ENCODE measurements at places on chromosomes 2 and 18.

DNA sequence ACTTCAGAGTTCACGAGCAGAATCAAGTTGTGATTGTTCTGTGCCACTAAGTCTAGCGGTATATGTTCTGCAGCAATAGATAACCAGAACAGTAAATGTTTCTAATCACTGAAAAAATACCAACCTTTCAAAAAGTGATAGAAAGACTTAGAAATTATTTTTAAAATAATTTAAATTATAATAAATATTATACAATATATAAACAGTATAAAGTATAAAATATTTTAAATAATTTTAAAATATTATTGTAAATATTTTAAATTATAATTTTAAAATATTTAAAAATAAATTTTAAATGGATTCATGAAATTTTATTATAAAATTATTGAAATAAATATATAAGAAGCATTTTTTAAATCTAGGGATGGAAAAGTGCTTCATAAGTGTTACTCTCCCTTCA, 126.3 kb upstream of the ID2 start:
- DNase-seq = no peak

- peak; percentile 27 for DNase-seq
Observed at GRCh38 chr2:96923810-96924774, 54.2 kb upstream of the SEMA4C start.

GRCh38 chr2:197838579-197838978, 34.2 kb downstream of the PLCL1 start:
- DNase-seq = no peak

- DNase-seq = no peak
Observed at GRCh38 chr2:229118927-229119326, 152.2 kb downstream of the PID1 start.

DNA sequence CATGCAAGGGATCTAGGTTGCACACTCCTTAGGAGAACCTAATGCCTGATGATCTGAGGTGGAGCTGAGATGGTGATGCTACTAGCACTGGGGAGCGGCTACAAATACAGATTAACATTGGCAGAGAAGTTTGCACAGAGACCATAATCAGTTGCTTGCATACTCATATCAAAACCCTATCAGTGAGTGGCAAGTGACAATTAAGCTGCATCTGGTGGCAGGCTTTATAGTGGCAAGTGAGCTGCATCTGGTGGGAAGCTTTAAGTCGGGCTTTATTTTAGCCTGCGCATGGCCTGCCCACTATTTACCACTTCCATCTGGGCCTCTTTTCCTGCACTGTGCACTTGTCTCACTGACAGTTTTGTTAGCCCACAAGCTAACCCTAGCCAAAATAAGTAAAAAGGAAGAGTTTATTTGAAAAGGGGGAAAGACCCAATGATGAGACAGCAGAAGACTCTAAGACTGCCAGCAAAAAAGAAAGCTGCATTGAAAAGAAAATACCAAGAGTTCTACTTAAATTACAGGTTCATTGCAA, 140.9 kb upstream of the B3GNT2 start:
- no peak for DNase-seq

DNA sequence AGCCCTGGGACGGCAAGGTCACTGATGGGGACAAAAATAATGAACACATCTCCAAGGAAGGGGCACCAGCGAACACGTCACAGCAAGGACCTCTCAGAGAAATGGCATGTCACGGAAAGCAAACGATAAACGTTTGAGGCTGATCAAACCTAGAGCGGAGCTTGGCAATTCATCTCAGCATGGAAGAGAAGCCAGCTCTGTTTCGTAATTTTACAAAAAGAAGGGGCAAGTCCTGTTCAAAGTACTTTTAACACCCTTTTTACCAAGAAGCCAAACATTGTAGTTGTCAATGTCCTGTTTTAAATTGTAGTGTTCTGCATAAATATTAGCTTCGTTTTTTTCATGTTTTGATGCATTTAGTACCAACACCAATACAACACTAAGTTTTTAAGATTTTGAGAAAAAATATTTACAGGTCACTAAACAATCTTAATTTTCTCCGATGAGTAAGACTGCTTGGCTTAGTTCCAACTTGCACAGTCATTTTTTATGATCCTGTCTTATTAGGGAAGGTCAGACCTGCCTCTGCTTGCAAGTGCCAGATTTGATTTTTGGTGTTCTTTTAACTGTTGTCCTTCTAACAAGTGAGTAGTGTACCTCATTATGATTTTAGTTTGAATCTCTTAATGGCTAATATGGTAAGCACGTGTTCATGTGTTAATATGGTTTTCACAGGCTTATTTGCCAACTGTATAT, 818.5 kb upstream of the SALL3 start:
- no peak for DNase-seq

- DNase-seq = no peak
Observed at GRCh38 chr2:134201533-134201932, 52.3 kb upstream of the MGAT5 start.

GRCh38 chr18:58591286-58591685, 37.6 kb downstream of the ALPK2 start:
- no peak for DNase-seq

- DNase-seq = no peak
Observed at GRCh38 chr2:145910416-145910815, 1390.5 kb upstream of the ZEB2 start.

DNA sequence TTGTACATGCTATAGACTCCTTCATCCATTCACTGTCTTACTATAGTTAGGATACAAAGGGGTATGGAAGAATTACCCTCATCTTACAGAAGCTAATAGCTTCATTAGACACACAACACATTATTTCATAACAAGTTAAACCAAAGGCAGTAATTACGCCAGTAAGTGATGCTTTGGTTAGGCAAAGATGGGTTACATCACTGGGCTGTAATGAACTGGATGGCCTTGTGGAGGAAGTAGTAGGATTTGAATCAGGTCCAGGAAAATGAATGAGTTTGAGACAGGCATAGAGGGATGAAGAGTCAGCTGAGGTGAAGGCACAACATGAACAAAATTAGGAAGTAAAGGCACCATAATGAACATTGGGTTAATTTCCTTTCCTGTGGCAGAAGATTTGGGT, 80.1 kb downstream of the SOCS6 start:
- DNase-seq = no peak

DNA sequence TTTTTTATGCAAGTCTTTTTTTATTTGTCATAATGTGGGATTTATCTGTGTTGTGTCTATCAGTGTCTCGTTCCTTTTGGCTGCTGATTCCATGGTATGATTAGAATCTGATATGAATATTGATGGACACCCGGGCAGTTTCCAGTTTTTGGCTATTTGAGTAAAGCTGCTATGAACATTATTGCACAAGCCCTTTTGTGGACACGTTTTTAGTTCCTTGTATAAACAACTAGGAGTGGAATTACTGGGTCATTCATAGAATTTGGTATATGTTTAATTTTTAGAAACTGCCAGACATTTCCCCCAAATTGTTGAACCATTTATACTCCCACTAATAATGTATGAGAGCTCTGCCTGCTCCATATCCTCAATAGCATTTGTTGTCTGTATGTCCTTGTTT, 26.6 kb downstream of the HK2 start:
- DNase-seq = no peak

GRCh38 chr18:8142131-8142711, 467.0 kb upstream of the RAB12 start:
- DNase-seq = no peak

- DNase-seq = no peak
Observed at GRCh38 chr2:17894556-17894955, 16.1 kb downstream of the KCNS3 start.

GRCh38 chr2:24432121-24432520, 58.9 kb upstream of the NCOA1 start:
- no peak for DNase-seq

DNA sequence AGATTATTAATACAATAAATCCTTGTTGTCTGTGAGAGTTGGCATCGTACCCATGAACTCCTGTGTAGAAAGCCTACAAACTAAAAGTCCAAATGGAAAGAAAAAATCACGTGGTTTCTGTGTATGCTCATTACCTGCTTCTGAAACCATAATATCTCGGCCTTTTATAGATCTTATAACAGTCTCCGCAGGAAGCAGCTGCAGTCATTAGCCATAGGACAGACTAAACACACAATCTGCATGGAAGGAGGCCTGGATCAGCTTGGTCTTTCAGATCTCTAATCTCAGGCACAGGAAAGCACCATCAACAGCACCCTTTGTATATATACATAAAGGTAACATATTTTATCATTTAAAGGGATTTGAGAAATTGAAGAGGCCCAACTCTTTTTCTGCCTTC, 508.9 kb upstream of the TCF4 start:
- no peak for DNase-seq

DNA sequence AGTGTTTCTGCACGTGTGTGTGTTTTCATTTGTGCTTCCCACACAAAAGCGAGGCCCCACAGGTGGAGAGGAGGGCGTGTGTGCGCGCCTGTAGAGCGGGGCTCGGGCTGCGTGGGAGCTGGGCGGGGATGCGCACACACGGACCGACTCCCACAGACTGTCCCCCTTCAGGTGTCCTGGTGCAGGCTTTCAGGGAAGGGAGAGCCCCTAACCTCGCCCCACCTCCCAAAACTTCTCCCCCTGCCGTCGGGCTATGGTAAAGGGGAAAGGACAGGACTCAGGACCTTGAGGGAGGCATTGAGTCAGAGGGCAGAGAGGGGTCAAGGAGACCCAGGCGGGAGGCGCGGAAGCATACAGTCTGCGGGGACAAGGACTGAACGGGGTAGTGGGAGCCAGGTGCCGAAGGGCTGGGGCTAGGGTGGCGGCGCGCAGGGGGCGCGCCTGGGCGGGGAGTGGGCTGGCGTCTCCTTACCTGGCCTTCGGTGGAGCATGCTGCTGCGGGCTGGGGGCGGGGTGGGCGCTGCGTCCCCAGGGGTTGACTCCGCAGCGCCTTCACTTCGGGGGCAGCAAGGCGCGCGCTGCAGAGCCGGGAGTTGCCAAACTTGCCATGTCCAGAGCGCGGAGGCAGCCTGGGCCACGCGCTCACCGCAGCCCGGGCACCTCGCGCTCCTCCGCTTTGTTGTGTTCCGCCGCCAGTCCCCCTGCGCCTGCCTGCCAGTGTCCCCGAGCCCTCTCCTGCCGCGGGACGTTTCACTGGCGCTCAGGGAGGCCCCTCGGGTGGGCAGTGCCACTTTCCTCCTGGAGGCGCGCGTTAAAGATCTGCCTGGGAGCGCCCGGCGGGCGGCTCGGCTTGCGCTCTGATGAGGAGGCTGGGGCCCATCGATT, 302.0 kb downstream of the NCKAP5 start:
- no peak for DNase-seq

GRCh38 chr2:1683297-1683696, 61.0 kb downstream of the PXDN start:
- DNase-seq = no peak

DNA sequence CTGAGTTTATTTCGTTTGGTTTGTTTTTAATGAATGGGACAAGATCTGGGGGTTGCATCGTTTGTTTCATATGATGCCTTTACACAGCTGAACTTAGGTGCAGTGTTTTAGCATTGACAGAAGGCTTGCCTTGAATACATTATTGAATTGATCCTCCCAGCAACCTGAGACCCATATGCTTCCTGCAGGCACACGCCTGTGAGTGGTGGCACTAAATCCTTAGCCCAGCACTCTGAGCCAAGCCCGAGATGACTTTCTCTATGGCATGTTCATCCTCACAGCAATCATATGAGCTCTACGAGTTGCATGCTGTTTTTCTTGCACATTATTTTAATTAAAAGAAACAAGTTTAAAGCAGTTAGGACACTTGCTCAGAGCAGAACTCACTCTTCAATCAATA, 47.8 kb upstream of the AGAP1 start:
- DNase-seq = no peak

- DNase-seq = no peak
Observed at GRCh38 chr2:30577151-30577550, 130.1 kb downstream of the LCLAT1 start.

GRCh38 chr2:68684197-68684596, 40.8 kb downstream of the PROKR1 start:
- DNase-seq = no peak

DNA sequence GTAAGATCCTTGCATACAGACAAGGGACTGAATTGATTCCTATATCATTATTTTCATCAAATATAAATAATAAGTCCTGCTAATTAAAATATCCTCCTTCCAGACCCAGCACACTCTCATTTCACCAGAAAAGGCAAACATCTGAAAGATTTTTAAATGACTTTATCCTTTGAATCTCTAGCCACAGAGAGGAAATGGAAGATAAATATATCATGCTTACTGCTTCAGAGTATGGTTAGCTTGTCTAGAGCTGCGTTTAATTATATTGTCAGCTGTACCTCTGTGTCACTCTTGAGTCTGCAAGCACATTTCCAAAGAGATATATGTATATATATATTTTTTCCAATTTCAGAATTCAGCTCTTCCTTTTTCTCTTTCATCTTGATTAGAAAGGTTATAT, 232.7 kb downstream of the TRIB2 start:
- DNase-seq = no peak

- DNase-seq = no peak
Observed at GRCh38 chr18:24259869-24260641, 121.2 kb downstream of the CABYR start.

- peak; percentile 13 for DNase-seq
Observed at GRCh38 chr2:1886405-1886992, 142.2 kb upstream of the PXDN start.

- DNase-seq = peak; percentile 22
Observed at GRCh38 chr18:74493689-74494088, 2.5 kb upstream of the CNDP2 start.

- DNase-seq = no peak
Observed at GRCh38 chr2:208266553-208266893, 468 bp downstream of the PIKFYVE start.

DNA sequence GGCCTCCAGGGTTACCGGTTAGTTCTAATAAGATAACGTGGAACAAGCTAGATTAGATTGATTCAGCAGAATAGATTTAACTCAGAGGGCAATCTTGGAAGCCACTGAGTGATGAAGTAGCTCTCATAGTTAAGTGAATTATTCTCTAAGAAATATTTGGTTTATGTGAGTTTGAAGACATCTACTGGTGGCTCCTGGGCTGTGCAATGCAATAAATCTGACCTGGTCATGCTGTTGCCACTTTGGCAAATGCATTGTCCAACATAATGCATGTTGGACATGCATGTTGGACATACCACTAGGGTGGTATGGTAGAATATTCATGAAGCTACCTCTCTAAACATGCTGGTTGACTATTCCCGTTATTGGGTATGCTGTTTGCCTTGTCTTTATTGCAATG, 493.7 kb upstream of the VRK2 start:
- no peak for DNase-seq

DNA sequence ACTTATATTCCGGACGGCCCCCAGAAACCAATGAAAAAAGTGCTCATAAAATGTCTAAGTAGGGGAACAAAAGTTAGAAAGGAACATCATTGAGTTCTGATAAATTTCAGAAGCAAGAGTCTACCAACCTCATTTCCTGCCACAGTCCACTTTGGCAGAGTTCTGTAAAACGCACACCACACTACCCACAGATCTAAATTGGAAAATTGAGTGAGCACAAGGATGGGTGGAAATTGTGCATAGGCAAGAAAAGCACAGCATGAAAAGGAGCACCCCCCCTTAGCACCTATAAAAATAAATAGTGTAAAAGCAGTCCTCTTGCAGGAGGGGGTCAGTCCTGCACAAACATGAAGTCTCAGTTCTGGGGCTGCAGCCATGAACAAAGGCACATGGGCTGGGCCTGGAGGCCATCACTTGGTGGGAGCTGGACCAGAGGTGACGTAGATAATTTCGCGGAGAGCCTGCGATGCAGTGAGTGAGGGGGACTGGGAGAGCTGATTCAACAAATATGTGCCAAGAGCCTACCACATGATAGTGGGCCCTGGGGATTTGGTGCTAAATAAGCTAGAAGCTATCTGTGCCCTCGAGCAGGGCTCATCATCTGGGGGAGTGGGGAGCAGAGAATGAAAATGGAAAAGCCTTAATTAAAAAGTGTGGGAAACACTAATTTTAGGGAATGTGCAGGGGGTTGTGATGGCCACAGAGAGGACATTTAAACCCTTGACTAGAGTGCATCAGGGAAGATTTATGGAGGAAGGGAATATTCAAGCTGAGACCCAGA, 48.9 kb upstream of the SPP2 start:
- DNase-seq = no peak
